Heart right ventricle (tissue), 16 donors: ENCODE measurements at places on chromosomes 12 and 14. TPM values are rescaled to one million over a fixed set of nuclear protein-coding genes. Genes with fewer than 3 reads are reported as not detected.
A peak's percentile ranks its signal among the peaks of the same experiment; 100 is the strongest.

LRRC74A gene
- polyA plus RNA-seq: not detected

TCL1A gene
- polyA plus RNA-seq: not detected

FOXG1 gene
- polyA plus RNA-seq: not detected

COCH gene
- 0.49 TPM for polyA plus RNA-seq

FAM181A gene
- not detected for polyA plus RNA-seq

SYCP3 gene
- 0.07 TPM for polyA plus RNA-seq

SLC7A7 gene
- 3.7 TPM for polyA plus RNA-seq

RERG gene
- 3.5 TPM for polyA plus RNA-seq

DNA sequence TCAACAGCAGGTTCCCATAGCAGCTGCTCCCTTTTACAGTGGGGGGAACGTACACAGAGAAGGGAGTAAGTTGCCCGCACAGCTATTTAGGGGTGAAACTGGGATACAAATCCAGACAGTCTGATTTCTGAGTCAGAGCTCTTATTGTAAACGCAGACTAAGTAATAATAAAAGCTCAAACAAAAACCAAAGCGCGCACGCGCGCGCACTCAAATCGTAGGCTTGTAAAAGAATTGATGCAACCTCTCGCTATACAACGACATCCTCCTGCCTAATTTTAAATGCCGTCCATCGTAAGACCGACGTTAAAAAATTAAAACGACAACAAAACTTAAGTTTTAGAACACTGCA lies 747 bp upstream of the DACT1 start:
- peak; percentile 19 for DNase-seq

DNA sequence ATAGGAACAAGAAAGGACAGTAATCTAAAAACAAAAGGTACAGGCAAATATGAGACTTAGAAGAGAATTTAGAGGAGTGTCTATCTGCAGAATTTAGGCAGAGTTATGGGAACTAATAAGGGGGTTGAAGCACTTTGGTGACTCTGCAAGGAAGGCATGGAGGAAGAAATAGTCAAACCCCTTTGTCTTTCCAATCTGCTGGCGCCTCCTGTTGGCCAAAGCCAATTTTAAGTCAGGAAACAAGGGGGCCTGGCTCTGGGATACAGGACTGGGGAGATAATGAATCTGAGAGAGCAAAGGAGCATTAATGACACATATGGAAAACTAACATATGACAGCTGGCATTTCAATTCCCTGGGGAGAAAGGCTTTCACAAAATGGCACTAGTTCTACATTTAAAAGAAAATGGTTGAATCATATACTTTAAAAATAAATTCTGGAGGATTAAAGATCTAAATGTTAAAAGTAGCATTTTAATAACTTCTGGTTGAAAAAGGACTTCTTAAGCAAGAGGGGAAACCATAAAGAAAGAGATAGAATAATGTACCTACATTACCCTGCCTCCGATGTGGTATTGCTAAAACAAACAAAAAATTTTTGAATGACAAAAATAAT lies 48.5 kb upstream of the CSRP2 start:
- no peak for DNase-seq

DNA sequence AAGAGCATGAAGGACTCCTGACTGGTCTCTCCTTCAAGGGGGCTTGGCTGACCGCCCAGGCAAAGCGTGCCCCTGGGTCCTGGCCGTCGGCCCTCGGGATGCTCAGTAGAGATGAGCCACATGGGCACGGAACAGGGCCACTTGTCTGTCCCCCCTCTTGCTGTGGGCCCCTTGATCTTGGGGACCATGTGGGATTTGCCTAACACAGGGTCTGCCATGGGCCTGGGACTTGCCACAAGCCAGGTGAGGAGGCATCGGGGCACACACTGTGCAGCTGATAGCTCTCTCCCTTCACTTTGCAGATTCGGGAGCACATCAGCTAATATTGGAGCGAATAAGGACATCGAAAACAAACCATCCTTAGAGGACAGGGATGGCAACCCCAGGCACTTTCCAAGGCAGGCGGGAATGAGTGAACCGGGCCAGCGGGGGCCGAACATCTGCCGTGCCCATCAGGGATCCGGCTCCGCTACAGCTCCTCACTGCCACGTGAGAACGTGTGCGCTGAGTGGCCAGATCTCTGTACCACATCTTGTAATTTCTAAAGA lies 88.1 kb downstream of the PIWIL1 start:
- no peak for DNase-seq
